ENCODE measurements at places on chromosomes 1 and 21.

DNA sequence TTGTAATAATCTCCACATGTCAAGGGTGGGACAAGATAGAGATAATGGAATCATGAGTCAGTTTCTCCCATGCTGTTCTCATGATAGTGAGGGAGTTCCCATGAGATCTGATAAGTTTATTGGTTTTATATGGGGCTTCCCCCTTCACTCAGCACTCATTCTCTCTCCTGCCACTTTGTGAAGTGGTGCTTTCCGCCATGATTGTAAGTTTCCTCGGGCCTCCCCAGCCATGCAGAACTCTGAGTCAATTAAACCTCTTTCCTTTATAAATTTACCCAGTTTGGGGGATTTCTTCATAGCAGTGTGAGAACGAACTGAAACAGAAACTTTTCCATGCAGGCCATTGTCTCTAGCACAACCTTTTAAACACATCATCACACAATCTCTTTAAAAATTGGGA, 221.5 kb upstream of the BRINP3 start:
- DNase-seq: no peak
- no peak overlapping the region for H3K4me3 ChIP-seq
- H3K4me1 ChIP-seq: no peaks in the 10 kb centered on the region
- no peak overlapping the region for H3K27ac ChIP-seq

DNA sequence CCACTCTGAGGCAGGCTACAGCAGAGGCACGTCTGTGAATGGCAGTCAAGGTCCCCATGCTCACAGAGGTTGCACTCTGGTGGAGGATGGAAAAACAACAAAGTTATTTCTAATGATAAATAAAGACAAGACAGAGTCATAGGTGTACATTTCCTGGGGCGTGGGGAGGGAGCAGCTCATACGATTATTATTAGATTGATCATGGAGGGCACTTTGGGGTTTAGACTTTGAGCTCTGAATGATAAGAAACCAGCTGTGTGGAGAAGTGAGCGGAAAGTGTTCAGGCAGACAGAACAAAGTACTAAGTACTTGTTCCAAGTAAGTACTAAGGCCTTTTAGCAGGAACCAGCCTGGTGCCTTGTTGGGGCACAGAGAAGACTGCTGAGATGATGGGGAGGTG, 86.8 kb downstream of the BRINP2 start:
- DNase-seq: no peak
- no peaks in the 10 kb centered on the region for H3K36me3 ChIP-seq
- peaks cover 11% of the 10 kb centered on the region for H3K27me3 ChIP-seq
- H3K4me1 ChIP-seq: no peaks in the 10 kb centered on the region
- no peak overlapping the region for H3K27ac ChIP-seq
- H3K4me3 ChIP-seq: no peak overlapping the region

DNA sequence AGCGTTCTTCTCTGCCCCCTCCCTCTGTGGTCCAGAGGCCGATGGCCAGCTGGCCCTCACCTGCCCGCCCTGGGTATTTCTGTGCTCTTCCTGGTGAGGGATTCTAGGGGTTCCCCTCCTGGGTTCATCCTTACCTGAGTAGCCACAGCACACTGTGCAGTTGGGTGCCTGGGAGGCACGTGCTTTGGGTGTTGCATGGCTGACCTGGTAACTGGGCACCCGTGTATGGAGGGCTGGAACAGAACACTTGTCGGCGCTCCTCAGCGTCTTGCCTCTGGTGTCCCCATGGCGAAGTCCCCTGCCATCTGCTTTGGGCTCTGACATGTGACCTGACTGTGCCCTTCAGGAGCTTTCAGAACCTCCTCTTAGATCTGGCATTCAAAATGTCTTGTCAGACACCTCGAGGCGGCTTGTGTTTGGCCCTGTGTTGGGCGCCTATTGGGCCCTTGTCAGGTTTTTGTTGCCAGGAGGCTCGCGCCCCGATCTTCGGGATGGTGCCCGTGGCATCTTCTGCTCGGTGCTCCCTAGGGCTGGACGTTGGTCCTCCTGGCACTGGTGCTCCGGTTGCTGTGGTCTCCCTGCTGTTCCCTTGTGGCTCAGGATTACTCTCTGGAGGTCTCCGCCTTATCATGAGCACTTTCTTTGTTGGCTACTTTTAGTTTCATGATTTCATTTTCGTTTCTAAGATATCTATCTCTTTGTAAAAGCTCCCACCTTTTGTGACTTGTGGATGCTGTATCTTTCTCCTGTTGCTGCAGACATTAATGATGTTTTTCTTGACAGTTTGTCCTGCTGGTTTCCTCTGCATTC, 28.5 kb downstream of the SKI start:
- H3K4me1 ChIP-seq: peaks cover 54% of the 10 kb centered on the region
- H3K27ac ChIP-seq: no peak overlapping the region
- no peaks in the 10 kb centered on the region for H3K27me3 ChIP-seq
- no peaks in the 10 kb centered on the region for H3K36me3 ChIP-seq
- DNase-seq: no peak

DNA sequence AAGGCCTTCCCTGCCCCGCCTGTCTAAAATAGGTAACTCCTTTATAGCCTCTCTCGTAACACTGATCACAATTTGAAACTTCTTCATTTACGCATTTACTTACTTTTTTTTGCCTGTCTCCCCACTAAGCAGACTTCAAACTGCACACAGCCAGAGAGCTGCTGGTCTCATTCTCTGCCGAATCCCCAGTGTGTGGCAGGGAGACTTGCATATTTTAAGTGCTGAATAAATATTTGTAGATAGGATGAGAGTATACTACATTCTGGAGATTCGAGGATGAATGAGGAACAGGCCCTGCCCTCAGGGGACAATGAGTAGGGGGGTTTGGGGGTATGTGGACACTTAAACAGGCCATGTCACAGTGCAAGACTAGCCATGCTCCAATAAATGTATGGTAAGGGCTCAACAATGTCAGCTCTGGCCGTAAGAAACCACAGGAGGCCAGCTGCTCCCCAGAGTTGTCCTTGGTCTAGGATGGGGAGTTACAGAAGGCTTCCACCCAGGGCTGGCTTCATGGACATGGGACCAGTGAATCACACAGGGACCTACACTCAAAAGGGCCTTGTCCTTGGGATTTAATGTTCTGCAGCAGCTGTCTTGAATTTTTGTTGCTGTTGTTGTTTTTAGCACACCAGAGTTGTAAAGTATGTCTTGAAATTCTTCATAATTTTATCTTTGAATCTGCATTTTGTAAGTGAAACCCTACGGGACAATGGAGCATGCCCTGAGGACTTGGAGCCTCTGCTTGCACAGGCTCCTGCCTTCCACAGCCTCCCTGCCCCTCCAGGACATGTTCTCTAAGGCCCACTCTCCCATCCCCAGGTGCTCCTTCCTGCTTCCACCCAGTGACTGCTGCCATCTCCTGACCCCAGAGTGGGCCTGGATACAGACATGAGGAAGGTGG, 8.5 kb downstream of the DIO1 start:
- H3K4me3 ChIP-seq: no peak overlapping the region
- H3K27ac ChIP-seq: no peak overlapping the region
- no peaks in the 10 kb centered on the region for H3K4me1 ChIP-seq

GRCh38 chr21:45140346-45140940, 66.1 kb downstream of the ADARB1 start:
- peak; percentile 57 for DNase-seq
- no peak overlapping the region for H3K27ac ChIP-seq
- no peaks in the 10 kb centered on the region for H3K27me3 ChIP-seq

- no peak overlapping the region for H3K27ac ChIP-seq
- no peak for DNase-seq
These were observed 1233.3 kb upstream of the B3GALT2 start for GRCh38 chr1:194419721-194420120.

- no peak overlapping the region for H3K27ac ChIP-seq
- peaks cover 9% of the 10 kb centered on the region for H3K4me1 ChIP-seq
- H3K27me3 ChIP-seq: no peaks in the 10 kb centered on the region
- DNase-seq: no peak
These were observed 6.5 kb upstream of the ZZZ3 start for GRCh38 chr1:77688939-77689338.

GRCh38 chr1:156959414-156959813, 39.0 kb downstream of the LRRC71 start:
- H3K4me1 ChIP-seq: peaks cover 24% of the 10 kb centered on the region
- DNase-seq: no peak
- no peaks in the 10 kb centered on the region for H3K27me3 ChIP-seq
- H3K4me3 ChIP-seq: no peak overlapping the region
- H3K27ac ChIP-seq: no peak overlapping the region

- no peak for DNase-seq
- no peaks in the 10 kb centered on the region for H3K27me3 ChIP-seq
- H3K4me3 ChIP-seq: no peak overlapping the region
- H3K4me1 ChIP-seq: peaks cover 26% of the 10 kb centered on the region
- H3K36me3 ChIP-seq: peaks cover 8% of the 10 kb centered on the region
- H3K27ac ChIP-seq: peak overlapping the region; percentile 80
These were observed 29.3 kb downstream of the COP1 start for GRCh38 chr1:176177764-176178163.

DNA sequence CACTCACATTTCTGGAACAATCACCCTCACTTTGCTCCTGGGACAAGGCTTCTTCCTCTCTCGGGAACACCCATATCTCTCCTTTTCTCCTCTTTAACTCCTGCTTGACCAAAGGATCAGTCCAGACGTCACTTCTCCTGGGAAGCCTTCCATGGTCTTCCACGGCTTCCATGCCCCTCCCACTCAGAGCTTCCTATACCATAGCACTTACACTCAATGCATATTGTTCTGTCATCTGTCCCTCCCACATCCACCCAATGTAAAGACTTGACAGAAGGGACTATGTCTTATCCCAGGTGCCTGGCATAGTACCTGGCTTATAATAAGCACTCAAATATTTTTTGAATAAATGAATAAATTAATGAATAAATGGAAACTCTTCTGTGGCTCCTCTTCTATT, 28.2 kb downstream of the CD34 start:
- peak overlapping the region; percentile 80 for H3K27ac ChIP-seq
- no peak for DNase-seq
- H3K4me3 ChIP-seq: peak overlapping the region; percentile 81
- peaks cover 12% of the 10 kb centered on the region for H3K27me3 ChIP-seq

DNA sequence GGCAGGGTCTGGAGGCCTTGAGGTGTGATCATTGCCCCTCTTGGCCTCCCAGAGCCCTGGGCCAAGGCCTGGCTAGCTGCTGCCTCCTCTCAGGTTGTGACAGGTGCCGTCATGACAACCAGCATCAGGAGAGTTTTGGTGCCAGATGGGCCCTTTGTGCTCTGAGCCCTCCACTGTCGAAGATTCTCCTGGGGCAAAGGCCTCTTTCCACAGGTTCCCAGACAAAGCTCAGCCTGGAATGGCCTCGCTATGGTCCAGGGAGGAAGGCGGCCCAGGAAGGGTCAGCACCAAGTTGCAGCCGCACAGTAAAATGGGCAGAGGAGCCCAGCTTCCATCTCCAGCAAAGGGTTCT, 78.4 kb downstream of the ALPL start:
- H3K36me3 ChIP-seq: no peaks in the 10 kb centered on the region
- H3K4me1 ChIP-seq: peaks cover 4% of the 10 kb centered on the region
- no peak overlapping the region for H3K27ac ChIP-seq
- no peak for DNase-seq

DNA sequence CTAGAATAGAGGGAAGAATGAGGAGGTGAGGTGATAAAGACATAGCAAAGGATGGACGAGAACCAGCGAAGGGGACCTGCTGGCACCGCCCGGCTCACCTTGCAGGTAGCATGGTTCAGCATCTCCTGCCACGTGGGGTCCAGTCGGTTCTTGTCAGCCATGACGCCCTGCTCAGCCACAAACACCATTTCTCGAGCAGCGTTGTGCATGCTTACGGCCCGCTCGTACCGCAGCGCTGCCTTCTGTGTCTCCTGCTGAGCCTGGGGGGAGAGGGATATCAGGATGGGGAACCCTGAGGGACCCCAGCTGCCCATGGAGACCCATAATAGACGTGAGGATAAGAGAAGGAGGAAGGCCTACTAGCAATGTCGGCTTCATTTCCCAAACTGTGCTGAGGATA, 11.4 kb downstream of the SH3BP5L start:
- no peaks in the 10 kb centered on the region for H3K27me3 ChIP-seq
- no peak for DNase-seq
- H3K4me1 ChIP-seq: peaks cover 46% of the 10 kb centered on the region
- no peak overlapping the region for H3K4me3 ChIP-seq
- H3K36me3 ChIP-seq: peaks cover 17% of the 10 kb centered on the region

DNA sequence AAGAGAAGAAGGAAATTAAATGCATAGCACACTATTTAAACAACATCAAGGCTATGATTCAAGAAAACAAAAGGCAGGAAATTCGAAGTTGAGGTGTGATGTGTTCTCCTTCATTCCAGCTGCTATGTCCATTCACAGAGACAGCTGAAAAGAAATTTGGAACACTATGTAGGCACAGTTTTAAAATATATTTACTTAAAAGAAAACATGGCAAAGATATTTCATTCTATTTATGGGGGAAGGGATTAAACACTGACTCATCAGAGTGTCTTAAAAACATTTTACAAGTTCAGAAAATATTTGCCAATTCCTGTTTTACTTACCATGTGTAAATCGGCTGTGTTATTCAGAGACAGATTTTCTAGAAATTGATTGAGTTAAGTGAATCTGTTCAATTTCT, 39.4 kb upstream of the NGF start:
- H3K36me3 ChIP-seq: no peaks in the 10 kb centered on the region
- no peaks in the 10 kb centered on the region for H3K27me3 ChIP-seq
- H3K27ac ChIP-seq: no peak overlapping the region
- DNase-seq: no peak
- no peaks in the 10 kb centered on the region for H3K4me1 ChIP-seq
- H3K4me3 ChIP-seq: no peak overlapping the region

DNA sequence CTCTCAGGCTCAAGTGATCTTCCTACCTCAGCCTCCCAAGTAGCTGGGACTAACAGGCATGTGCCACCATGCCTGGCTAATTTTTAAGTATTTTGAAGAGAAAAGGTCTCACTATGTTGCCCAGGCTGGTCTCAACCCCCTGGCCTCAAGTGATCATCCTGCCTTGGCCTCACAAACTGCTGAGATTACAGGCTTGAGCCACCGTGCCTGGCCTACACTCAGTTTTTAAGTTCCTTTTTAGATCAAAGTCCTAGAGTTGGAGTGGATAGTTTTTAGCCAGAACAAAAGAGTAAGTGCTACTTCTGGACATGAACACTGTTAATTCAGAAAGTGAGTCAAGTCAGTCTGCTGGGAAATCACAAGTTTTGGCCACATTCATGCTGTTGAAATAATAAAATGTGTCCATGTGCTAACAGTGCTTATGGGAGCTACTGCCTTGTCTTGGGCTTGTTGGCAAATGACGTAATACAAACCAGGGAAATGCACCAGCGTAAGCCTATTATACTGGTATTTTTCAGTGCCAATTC, 84.2 kb downstream of the NDUFS5 start:
- H3K27me3 ChIP-seq: no peaks in the 10 kb centered on the region
- DNase-seq: no peak
- no peak overlapping the region for H3K4me3 ChIP-seq
- peaks cover 11% of the 10 kb centered on the region for H3K4me1 ChIP-seq
- no peaks in the 10 kb centered on the region for H3K36me3 ChIP-seq

All from naive B cell (primary cell).